Mesothelial cell of epicardium (in vitro differentiated cells): ENCODE measurements at places on chromosomes 3 and 15.
A peak's percentile ranks its signal among the peaks of the same experiment; 100 is the strongest.

- peaks cover 14% of the 10 kb centered on the region for H3K4me1 ChIP-seq
- DNase-seq = no peak
- H3K27me3 ChIP-seq = peaks cover 43% of the 10 kb centered on the region
Observed at GRCh38 chr3:38039899-38040261, 872 bp downstream of the DLEC1 start.

- H3K4me3 ChIP-seq = no peak overlapping the region
- H3K4me1 ChIP-seq = peaks cover 4% of the 10 kb centered on the region
- H3K27ac ChIP-seq = no peak overlapping the region
- peaks cover 1% of the 10 kb centered on the region for H3K27me3 ChIP-seq
- no peak for DNase-seq
Observed at GRCh38 chr3:156334841-156335545, 214.6 kb downstream of the KCNAB1 start.

DNA sequence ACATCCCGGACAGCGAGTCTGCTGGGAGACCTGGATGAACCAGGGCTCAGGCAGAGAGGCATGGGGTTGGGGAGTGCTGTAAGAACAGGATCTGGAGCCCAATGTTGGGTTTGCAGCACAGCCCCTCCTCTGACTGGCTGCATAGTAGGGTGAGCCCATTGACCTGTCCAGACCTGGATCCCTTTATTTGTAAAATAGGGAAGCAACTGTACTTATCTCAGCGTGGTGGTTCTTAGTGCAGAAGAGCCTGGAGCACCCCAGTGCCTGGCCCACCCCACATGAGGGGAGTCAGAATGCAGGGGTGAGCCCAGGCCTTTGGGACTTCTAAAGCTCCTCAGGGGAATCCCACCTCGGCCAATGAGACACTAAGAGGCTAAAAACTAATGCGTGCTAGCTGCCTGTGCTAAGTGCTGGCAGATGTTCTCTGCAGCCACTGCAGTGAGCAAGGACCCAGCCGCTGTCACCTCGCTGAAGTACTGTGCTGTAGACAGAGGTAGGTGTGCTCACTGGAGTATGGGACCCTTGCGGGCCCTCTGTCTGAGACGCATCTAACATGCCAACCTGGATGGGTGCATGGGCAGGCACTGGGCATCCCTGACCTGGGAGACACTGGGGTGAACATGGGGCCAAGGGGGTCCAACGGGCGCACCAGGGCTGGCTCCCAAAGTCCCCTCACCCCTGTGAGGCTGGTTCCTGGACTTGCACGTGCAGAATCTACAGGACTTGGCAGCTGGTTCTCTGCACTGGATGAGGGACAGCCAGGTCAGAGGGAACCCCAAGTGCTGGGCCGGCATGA, 95.6 kb downstream of the ATP10A start:
- H3K27ac ChIP-seq = no peak overlapping the region
- H3K4me1 ChIP-seq = peaks cover 4% of the 10 kb centered on the region
- no peak for DNase-seq

- peaks cover 5% of the 10 kb centered on the region for H3K4me1 ChIP-seq
- H3K4me3 ChIP-seq = no peak overlapping the region
Observed at GRCh38 chr3:50189274-50189673, 2.1 kb upstream of the GNAT1 start.

DNA sequence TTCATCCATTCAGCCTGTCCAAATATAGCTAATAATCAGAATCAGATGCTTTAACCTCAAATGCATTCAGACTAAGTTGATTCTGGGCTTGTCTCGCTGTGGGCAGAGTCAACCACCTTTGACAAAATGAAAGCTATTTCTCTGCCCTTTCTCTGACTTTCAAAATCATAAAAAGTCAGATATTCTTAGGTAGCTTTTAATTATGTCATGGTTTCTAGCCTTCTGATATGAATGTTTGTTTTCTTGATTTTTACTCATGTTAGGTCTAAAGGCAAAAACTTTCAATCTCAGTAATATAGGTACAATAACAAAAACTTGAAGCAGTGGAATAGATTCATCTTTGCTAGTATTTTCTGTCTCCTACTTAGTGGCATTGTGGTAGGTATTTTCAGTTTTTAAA, 25.3 kb upstream of the C15orf61 start:
- H3K4me3 ChIP-seq = no peak overlapping the region
- DNase-seq = no peak
- no peaks in the 10 kb centered on the region for H3K4me1 ChIP-seq
- peaks cover 4% of the 10 kb centered on the region for H3K27me3 ChIP-seq

- H3K27me3 ChIP-seq = no peaks in the 10 kb centered on the region
- DNase-seq = no peak
- H3K4me3 ChIP-seq = no peak overlapping the region
- peaks cover 46% of the 10 kb centered on the region for H3K36me3 ChIP-seq
Observed at GRCh38 chr15:98923171-98923570, 84.4 kb downstream of the PGPEP1L start.

DNA sequence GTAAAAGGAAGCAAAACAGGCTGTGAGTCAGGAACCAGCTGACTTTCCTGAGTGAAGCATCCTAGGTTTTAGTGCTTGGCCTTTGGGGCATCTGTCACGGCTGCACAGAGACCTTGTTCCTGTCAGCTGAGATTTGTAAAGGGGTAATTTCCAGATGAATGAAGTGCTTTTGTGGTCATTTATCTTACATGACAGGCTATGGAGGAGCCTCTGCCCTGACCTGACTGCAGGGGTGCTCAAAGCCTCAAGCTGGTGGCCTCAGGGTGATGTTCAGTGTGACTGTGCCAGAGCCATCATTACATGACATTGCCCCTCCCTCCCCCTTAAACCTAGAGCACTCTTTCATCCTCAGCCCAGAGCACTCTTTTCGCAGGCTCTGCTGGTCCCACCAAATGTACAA, 132.5 kb downstream of the ARNT2 start:
- peaks cover 34% of the 10 kb centered on the region for H3K36me3 ChIP-seq
- H3K4me3 ChIP-seq = no peak overlapping the region
- H3K4me1 ChIP-seq = no peaks in the 10 kb centered on the region
- no peak overlapping the region for H3K27ac ChIP-seq

GRCh38 chr3:142778541-142778940, 54.7 kb downstream of the TRPC1 start:
- H3K4me3 ChIP-seq = no peak overlapping the region
- no peaks in the 10 kb centered on the region for H3K27me3 ChIP-seq
- no peak for DNase-seq
- peaks cover 2% of the 10 kb centered on the region for H3K4me1 ChIP-seq
- H3K27ac ChIP-seq = no peak overlapping the region

GRCh38 chr3:173586166-173586565, 188.6 kb downstream of the NLGN1 start:
- H3K4me3 ChIP-seq = peak overlapping the region; percentile 82
- no peaks in the 10 kb centered on the region for H3K36me3 ChIP-seq
- peaks cover 25% of the 10 kb centered on the region for H3K4me1 ChIP-seq
- H3K27me3 ChIP-seq = peaks cover 39% of the 10 kb centered on the region
- H3K27ac ChIP-seq = no peak overlapping the region

DNA sequence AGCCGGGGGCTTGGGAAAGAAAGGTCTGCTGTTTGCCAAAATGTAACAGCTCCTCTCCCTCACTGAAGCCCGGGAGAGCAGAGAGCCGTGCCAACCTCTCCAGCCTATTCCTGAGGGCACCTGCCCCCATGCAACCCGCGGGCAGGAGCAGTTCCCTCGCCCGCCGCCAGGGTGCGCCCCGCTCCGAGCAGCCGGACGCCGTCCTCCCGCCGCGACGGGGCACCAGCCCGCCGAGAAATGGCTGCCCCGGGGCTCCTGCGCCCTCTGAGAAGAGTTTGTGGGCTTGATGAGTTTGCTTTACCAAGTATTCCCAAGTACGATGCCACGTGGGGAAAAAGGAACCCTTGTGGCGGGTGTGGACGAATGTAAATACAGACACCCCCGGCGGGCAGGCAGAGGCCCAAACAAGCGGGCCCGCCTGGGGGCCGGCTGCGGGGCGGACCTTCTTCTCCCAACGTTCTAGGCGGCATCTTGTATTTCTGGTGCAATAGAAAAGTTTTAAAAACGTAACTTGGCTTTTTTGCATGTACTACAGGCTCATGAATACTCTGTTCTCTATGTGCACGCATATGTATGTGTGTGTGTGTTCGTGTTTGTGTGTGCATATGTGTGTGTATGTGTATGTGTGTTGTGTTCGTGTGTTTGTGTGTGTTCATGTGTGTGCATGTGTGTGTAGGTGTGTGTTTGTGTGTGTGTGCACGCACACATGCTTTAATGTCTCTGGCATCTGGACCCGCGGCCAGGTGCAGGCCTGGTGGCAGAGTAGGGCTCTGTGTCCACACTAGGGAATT, 162.9 kb downstream of the CHSY1 start:
- no peaks in the 10 kb centered on the region for H3K27me3 ChIP-seq
- peaks cover 11% of the 10 kb centered on the region for H3K4me1 ChIP-seq
- no peak overlapping the region for H3K27ac ChIP-seq
- no peaks in the 10 kb centered on the region for H3K36me3 ChIP-seq
- peak; percentile 51 for DNase-seq

DNA sequence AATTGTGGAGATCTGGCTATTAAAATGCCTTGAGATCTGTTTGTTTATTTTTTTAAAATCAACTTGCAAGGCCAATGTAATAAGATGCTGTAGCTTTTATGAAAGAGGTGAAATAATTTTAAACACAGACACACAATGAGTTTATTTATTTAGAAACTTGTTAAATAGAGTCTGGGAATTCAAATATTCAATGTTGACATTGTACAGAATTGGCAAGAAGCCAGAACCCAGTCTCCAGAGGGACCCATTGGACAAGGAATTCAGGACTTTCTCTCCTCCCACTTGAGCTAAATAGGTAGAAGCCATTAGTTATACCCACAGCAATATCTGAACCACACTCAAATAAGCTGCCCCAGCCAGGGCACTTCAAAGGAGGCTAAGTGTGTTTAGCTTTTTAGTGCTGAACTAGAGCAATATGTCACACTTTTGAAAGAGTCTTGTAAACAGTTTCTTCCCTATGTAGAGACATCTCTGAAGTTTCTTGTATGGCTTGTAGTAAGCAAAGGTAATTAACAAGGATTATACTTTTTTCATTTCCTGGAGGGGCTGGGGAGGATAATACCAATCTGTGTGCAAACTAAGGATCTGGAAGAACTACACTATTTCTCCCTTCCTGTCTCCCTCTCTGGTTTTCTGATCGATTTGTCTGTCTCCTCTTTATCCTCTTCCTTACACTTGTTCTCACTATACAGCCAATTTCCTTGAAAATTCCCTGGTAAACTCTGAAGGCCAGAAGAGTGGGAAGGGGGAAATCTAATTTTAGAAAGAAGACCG, 6.0 kb downstream of the MECOM start:
- H3K27me3 ChIP-seq = peaks cover 74% of the 10 kb centered on the region
- H3K27ac ChIP-seq = peak overlapping the region; percentile 57
- peaks cover 45% of the 10 kb centered on the region for H3K4me1 ChIP-seq
- no peaks in the 10 kb centered on the region for H3K36me3 ChIP-seq
- peak overlapping the region; percentile 58 for H3K4me3 ChIP-seq

- peaks cover 11% of the 10 kb centered on the region for H3K27me3 ChIP-seq
- H3K36me3 ChIP-seq = peaks cover 4% of the 10 kb centered on the region
- peaks cover 16% of the 10 kb centered on the region for H3K4me1 ChIP-seq
- H3K4me3 ChIP-seq = no peak overlapping the region
- H3K27ac ChIP-seq = no peak overlapping the region
Observed at GRCh38 chr3:170905862-170906261, 2.6 kb downstream of the EIF5A2 start.

- no peak overlapping the region for H3K27ac ChIP-seq
Observed at GRCh38 chr15:40313531-40314398, 6.0 kb upstream of the PLCB2 start.

GRCh38 chr3:108959017-108959416, 5.3 kb upstream of the GUCA1C start:
- no peak for DNase-seq
- no peaks in the 10 kb centered on the region for H3K36me3 ChIP-seq
- H3K27me3 ChIP-seq = no peaks in the 10 kb centered on the region
- no peak overlapping the region for H3K27ac ChIP-seq

DNA sequence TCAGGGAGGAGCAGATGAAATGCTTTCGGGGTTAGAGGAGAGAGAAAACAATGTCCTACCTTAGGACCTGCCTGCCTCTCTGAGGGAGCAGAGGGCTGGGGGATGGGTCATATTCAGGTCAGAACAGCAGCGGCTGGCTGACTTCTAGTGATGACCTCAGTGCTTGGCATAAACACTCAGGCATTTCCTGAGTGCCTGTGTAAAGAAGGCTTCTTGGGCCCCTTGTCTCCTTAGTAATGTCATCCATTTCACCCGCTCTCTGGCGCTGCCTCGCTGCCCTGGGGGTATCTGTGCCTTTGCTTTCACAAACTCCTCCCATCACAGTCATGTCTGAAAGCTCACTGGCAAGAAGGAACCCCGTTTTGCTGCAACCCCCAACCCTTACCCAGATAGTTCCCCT, 82.9 kb upstream of the GSK3B start:
- no peaks in the 10 kb centered on the region for H3K27me3 ChIP-seq
- peak overlapping the region; percentile 22 for H3K4me3 ChIP-seq
- H3K27ac ChIP-seq = peak overlapping the region; percentile 96
- peaks cover 7% of the 10 kb centered on the region for H3K36me3 ChIP-seq
- peaks cover 17% of the 10 kb centered on the region for H3K4me1 ChIP-seq

DNA sequence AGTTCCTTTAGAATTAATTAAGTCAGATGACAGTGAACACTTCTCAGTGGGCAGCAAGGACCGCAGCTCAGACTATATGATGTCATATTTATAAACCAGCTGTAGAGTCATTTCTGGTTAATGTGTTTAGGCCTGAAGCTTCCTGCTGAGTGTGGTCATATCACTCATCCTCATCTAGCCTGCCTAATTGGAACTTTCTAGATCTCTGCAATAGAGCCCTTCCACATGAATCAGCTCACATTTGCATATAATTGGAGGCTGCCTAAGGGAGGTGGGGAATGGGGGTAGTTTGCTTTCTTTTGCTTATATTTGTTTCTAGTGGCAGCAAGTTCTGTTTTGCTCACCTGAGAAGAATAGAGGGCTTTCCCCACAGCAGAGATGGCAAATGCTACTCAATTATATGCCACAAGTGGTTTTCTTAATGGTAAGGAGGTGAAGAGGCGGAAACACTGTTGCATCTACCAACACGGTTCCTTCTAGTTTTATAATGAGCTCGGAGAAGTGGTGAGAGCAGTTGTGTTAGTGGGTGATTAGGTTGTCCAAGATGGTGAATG, 148.1 kb downstream of the KLHL25 start:
- H3K36me3 ChIP-seq = peaks cover 17% of the 10 kb centered on the region
- no peaks in the 10 kb centered on the region for H3K27me3 ChIP-seq
- peaks cover 8% of the 10 kb centered on the region for H3K4me1 ChIP-seq
- no peak overlapping the region for H3K4me3 ChIP-seq
- no peak for DNase-seq

GRCh38 chr3:176032043-176032442, 1165.2 kb downstream of the TBL1XR1 start:
- H3K36me3 ChIP-seq = peaks cover 4% of the 10 kb centered on the region
- peaks cover 5% of the 10 kb centered on the region for H3K4me1 ChIP-seq
- no peak overlapping the region for H3K27ac ChIP-seq
- no peaks in the 10 kb centered on the region for H3K27me3 ChIP-seq
- no peak overlapping the region for H3K4me3 ChIP-seq
